Cortex of kidney (tissue), 1 donor: ENCODE measurements at places on chromosomes 7 and 10.

DNA sequence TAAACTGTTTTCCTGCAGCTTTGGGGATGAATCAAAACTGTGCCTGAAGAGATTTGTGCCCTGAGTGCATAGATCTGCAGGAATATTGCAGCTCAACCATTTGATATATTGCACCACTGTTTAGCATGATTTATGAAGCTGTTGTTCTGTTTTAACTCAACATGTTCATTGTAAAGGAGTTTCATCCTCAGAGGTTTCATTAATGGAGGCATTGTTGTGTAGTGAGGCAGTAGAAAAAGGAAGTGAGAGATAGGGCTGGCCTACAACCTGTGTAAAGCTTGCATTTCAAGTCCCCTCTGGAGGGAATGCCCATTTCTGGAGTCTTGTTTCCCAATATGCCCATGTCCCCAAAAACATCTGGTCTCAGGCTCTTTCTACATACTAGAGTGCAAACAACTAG, 67.5 kb downstream of the DNAJC12 start:
- DNase-seq, result no peak

DNA sequence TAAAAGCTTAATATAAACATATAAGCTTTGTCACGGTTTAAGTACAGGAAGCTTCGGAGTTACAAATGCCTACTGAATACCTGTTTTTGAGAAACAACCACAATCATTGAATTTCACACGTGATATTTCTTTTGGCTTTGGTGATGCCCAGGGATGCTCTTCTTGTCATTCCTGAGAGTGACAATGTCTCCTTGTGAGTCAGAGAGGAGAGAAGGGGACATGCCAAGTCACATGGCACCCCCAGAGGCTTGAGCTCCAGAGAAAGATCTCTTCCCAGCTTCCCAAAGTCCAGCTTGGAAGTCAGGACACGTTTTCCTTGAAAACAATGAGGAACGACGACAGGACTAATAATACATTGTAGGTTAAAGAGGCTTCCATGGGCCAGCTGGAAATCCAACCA, 242.4 kb downstream of the ARHGAP21 start:
- no peak for DNase-seq

DNA sequence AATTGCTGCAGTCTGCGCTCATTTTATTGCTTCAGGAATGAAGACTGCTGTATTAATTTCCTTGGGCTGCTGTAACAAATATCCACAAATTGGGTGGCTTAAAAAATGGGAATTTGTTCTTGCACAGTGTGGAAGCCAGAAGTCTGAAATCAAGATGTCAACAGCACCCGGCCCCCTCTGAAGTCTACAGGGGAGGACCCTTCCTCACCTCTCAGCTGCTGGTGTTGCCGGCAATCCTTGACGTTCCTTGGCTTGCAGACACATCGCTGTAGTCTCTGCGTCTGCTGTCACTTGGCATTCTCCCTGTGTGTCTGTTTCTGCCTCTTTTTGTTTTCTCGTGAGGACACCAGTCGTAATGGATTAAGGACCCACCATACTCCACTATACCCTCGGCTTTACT, 166.2 kb downstream of the PTPN20 start:
- no peak for DNase-seq

DNA sequence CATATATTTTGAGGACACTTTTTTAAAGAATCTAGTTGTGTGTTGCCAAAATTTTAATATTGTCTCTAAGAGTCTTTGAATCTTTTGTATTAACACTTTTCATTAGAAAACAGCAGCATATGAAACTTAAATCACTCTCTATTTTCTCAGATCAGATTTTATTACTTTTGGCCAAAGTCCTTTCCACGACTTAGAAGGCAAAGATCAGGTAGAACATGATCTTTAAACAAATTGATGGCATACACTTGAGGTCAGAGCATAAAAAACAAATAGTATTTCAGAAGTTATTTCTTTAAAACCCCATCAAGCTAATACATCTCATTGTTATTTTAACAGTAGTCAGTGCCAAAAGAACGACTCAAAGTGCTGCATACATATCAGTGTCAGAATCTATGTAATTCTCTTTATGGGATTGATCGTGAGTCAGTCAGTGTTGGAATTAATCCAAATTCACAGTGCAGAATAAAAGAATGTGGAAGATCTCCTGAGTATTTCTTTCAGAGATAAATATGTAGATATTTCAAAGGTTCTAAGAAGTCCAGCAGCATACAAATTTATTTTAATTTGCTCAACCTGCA, 9.6 kb upstream of the AGMO start:
- no peak for DNase-seq

GRCh38 chr10:49150426-49150825, 16.6 kb upstream of the FAM170B start:
- no peak for DNase-seq

DNA sequence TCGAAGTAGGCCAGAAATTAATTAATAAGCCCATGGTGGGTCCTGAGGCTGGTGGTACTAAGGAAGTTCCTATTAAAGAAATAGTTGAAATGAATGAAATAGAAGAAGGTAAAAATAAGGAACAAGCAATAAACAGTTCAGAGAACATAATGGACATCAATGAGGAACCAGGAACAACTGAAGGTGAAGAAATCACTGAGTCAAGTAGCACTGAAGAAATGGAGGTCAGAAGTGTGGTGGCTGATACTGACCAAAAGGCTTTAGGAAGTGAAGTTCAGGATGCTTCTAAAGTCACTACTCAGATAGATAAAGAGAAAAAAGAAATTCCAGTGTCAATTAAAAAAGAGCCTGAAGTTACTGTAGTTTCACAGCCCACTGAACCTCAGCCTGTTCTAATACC, 36.0 kb downstream of the SLK start:
- no peak for DNase-seq

- no peak for DNase-seq
Observed at GRCh38 chr10:22681783-22682183, 32.6 kb downstream of the PIP4K2A start.

GRCh38 chr10:1394155-1394912, 338.1 kb downstream of the WDR37 start:
- DNase-seq, result no peak

- DNase-seq, result no peak
Observed at GRCh38 chr7:18834577-18834976, 282.9 kb downstream of the TWIST1 start.

DNA sequence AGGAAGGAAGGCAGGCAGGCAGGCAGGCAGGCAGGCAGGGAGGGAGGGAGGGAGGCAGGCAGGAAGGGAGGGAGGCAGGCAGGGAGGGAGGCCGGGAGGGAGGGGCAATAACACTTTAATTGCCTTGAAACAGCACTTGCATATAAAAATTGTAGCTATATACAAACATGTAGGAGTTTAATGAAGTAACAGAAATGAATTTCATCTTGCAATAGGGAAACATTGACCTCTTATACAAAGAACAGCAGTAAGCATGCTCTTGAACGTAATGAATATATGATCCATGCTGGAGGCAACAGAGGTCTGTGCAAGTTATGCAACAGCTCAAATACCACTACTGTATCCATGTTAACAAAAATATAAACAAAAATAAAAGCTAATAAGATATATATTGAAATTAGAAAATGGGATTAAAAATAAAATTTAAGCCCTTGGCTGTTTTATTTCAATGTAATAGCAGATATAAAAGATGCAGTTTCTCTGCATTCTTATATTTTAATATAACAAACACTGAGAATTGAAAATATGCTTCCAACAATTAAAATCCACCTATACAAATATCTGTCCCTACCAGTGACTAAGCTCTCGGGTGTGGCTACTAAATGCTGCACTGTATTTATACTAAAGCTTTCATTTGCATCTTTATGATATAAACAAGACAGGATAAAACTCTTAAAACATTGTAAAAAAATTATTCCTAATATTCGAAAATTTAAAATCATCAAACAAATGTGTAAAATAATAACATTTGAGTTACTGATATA, 50.3 kb downstream of the CACNA2D1 start:
- DNase-seq, result no peak

DNA sequence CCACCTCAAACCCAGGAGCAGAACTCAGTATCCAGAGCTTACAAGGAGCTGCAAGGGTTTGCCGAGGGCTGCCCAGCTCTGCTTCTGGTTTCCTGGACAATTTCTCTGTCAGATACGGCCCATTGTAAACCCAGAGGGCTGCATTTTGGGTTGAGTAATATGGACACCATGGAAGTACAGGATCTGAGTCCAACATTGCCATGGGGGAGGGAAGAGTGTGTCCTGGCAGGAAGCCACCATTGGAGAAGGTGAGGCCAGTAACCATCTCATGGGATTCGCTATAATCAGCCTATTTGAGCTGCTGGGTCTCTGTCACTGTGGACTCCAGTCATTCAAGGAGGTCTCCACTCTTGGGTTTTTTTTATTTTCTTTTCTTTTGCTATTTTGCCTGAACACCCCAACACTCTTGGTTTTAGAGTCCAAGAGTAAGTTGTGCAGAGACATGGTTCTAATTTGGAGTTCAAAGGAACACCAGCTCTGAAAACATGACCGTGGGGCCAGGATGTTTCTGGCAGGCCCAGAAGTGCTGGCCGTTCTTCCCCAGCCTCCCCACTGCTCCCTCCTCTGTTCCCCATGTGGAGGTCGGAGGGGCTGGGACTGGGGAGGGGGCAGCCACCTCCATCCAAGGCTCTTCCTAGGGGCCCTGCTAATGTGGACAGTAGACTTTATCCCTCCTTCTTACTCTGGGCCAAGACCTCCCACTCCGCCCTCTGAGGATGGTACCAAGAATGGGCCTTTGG, 46.2 kb downstream of the CHST3 start:
- no peak for DNase-seq

GRCh38 chr7:20385126-20385525, 54.4 kb downstream of the ITGB8 start:
- no peak for DNase-seq

- DNase-seq, result no peak
Observed at GRCh38 chr7:77328669-77329068, 87.5 kb downstream of the GSAP start.
